ENCODE measurements at places on chromosomes 11 and 22. TPM values are rescaled to one million over a fixed set of nuclear protein-coding genes. Genes with fewer than 3 reads are reported as not detected.

Gene MS4A4A
- not detected for total RNA-seq

DNA sequence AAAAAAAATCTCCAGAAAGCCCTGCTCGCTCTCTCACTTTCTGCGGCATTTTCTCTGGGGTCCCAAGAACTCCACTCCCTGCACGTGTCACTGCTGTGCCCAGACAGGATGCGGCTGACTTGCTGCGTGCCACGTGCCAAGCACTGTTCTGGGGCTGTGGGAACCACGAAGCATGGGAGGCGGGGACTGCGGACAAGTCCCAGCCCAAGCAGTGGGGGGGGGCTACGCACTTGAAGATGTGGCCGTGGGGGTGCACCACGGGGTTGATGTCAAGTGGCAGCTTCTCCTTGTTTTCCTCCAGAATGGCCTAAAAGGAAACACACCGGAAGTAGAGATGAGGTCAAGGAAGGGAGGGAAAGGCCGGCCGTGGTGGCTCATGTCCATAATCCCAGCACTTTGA, 10.8 kb downstream of the TTLL12 start:
- no peak for DNase-seq

DNA sequence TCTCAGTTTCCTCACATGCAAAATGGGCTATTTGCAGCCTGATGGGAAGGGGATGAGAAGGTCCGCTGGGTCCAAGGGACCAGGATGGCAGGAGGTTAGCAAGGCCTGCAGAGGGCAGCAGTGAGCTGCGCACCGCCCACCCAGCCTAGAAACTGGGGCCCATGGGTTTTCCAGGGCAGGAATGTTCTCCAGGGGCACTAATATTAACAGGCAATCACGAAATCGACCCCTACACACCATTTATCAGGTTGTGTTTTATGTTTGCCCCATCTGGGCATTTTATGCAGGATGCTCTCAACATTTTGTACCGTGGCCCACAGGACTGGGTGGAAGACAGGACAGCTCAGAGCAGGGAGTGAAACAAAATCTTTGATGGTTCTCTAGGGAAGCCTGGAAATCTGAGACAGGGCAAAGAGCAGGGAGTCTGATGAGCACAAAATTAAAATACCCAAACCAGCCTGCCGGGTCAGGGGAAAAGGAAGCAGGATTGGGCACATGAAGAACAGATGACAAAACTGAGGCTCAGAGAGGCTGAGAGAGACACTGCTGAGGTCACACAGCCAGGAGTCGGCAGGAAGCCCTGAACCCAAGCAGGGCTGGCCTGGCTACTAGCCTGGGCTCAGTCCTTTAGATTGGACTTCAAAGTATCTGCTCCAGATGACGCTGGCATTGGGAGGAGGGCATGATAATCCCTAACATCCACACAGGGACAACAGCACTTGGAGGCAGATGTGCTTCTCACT, 1.6 kb upstream of the BCR start:
- DNase-seq, result peak; percentile 53

Gene KRTAP5-11
- not detected for total RNA-seq

Gene SAA1
- 0.43 TPM for total RNA-seq

DNA sequence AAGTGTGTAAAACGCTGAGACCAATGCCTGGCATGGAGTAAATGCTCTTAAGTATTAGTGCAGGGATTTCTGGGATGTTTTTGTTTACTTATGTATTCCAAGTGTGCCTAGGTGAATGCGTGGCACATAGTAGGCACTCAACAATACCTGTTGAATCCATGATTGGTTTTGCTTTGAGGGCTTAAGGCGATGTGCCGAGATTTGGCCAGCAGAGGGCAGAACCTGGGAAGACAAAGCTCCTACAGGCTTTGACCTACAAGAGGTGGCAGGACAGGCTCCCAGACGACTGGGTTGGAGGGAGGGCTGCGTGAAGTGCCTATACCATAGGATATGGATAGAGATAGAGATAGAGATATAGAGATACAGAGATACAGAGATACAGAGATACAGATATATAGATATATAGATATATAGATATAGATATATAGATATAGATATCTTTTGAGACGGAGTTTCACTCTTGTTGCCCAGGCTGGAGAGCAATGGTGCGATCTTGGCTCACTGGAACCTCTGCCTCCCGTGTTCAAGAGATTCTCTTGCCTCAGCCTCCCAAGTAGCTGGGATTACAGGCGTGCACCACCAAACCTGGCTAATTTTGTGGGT, 13.9 kb downstream of the KCNE3 start:
- DNase-seq, result peak; percentile 71

DNA sequence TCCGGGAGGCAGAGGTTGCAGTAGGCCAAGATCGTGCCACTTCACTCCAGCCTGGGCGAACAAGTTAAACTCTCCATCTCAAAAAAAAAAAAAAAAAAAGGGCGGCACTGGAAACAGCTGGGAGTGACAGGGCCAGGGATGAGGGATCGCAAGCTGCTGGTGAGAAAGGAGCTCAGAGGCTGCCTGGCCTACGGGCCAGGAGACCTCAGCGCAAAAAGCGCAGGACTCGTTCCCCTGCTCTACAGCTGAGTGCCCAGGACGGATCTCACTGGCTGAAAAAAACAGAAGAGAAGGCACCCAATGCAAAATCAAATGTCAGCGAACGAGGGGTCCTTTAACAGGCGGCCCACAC, 650 bp upstream of the NUP50 start:
- DNase-seq, result peak; percentile 56

Gene TP53AIP1
- not detected for total RNA-seq

GRCh38 chr11:95276139-95276538, 45.1 kb upstream of the SESN3 start:
- no peak for DNase-seq

DNA sequence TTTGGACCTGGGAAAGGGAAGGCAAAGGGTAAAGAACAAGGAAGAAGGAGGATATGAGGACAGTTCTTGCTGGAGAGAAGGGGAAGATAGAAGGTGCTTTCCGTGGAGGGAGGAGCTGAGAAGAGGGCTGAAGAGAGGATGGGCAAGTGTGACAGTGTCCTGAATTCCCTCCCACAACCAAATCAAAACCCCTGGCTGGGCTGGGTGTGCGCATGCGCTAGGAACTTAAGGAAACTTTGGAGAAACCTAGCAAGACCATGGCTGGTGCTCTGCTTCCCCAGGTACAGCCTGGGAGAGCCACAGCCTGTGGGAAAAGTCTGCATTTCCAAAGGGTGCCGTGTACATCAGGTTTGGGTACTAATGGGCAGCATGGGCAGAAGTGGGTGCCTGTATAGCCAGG, 29.0 kb upstream of the FJX1 start:
- DNase-seq, result no peak

Gene TSPAN18
- total RNA-seq, result 0.64 TPM

Gene OR2D2
- total RNA-seq, result 0.86 TPM

DNA sequence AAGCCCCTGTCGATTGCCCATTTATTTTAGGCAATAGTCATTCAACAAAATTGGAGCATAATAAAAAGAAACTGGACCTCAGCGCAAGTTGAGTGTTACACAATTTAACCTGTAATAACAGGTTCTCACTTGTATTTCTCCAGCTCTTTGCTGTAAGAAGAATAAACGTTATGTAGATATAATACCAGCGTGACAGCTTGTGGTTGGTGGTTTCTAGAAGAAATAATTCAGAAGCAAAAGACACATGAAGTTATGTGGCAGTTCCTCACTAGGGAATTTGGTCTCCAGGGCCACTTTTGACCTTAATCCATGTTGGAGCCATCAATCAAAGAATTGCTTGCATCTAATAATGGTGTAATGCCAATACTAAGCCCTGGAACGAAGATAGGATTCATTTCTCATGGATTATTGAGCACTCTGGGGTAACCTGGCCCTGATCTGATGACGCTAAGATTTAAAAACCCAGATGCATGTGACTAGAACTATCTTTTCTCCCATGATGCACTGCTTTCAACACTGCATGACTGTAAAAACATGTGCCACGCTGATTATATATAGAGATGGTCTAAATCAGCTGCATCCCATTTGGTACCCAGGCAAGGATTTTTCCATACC, 129.7 kb upstream of the LDLRAD3 start:
- DNase-seq, result no peak

DNA sequence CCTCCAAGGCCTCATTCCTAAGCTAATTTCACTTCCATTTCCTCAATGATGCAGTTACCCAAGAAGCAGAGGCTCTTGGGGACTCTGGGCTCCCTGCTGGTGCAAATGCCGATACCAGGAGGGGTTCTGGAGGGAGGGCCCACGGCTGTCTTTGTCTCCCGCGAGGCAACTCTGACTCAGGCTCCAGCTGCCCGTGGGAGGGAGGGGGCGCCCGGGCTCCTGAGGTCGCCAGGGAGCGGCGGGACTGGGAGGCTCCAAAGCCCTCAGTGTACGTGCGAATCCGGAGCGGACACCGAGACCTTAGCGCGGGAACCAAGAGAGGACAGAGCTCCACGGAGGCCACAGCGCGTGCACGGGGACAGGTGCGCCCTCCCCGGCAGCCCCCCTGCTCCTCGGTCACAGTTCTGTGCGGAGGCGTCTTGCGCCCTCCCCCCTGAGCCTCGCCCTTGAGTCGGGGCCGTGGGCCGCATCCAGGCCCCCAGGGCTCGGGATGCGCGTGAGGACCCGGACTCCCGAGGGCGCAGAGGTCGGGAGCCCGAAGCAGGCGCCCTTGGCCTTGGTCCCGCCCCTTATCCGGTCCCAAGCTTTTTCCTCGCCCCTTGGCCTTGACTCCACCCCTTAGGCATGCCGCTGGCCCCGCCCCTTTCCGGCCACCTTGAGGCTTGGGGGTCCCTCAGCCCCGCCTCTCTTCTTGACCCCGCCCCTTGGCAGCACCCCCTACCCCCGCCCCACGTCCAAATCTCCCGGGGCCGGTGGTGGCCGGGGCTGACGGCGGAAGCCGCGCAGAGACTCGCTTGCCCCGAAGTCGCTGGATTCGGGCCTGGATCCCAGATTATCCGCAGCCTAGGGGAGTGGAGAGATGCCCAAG, 4.7 kb upstream of the SHISA8 start:
- DNase-seq, result peak; percentile 17

Gene CCDC81
- 26.8 TPM for total RNA-seq

- DNase-seq, result peak; percentile 92
Observed at GRCh38 chr11:536841-537621, at the start of gene LRRC56. LRRC56 (plus strand) TSS chr11:537527; CDS start chr11:540685, 3,158 bp downstream.

- DNase-seq, result peak; percentile 36
Observed at GRCh38 chr11:5626196-5626595, 1.4 kb downstream of the TRIM34 start.

DNA sequence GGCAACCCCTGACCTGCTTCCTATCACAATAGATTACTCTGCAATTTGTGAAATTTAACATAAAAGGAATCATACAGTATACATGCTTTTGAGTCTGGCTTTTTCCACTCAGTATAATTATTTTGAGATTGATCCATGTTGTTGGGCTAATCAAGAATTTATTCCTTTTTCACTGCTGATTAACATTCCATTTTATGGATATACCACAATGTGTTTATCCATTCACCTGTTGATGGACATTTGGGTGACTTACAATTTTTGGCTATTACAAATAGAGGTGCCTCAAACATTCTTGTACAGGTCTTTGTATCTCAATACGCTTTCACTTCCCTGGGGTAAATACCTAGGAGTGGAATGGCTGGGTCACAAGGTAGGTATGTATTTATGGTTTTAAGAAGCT, 24.9 kb downstream of the TENM4 start:
- DNase-seq, result no peak

GRCh38 chr22:19103880-19104821, 18.1 kb downstream of the DGCR2 start:
- peak; percentile 66 for DNase-seq

Measured in fibroblast of villous mesenchyme (primary cell).